Breast epithelium (tissue), 4 donors: ENCODE measurements at places on chromosomes 12 and 14.

GRCh38 chr12:93530358-93530757, 42.1 kb upstream of the SOCS2 start:
- H3K4me3 ChIP-seq = no peak overlapping the region
- no peak for DNase-seq
- H3K27ac ChIP-seq = no peak overlapping the region
- no peaks in the 10 kb centered on the region for H3K4me1 ChIP-seq

DNA sequence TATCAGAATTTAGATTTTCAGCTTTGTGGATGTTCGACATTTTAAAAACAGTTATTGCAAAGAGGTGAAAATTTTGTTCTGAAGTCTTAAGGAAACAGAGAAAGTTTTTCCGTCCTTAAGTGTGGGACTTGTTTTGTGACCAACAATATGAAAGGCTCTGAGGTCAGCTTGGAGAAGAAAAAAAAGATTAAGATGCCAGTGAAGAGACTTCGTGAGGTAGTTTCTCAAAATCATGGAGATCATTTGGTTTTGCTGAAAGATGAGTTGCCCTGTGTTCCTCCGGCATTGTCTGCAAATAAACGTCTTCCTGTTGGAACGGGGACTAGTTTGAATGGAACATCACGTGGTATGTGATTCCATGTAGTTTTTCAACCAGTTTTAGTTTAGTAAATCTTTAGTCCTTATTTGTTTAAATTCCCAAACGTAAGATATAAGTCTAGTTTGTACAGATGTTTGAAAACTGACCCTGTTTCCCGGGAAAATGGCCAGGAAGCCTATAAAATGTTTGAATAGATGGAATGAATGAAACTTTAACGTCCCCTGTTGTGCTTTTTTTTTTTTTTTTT, 682 bp downstream of the KIAA0586 start:
- DNase-seq = no peak

GRCh38 chr14:84208451-84208850, 1321.5 kb upstream of the FLRT2 start:
- H3K27ac ChIP-seq = no peak overlapping the region
- H3K36me3 ChIP-seq = no peaks in the 10 kb centered on the region
- H3K4me3 ChIP-seq = no peak overlapping the region
- DNase-seq = no peak
- no peaks in the 10 kb centered on the region for H3K4me1 ChIP-seq

- H3K27ac ChIP-seq = no peak overlapping the region
- H3K27me3 ChIP-seq = no peaks in the 10 kb centered on the region
- no peak for DNase-seq
- no peaks in the 10 kb centered on the region for H3K4me1 ChIP-seq
- no peak overlapping the region for H3K4me3 ChIP-seq
Observed at GRCh38 chr12:68356060-68356695, 24.0 kb upstream of the MDM1 start.

- DNase-seq = no peak
- H3K36me3 ChIP-seq = peaks cover 4% of the 10 kb centered on the region
- no peaks in the 10 kb centered on the region for H3K27me3 ChIP-seq
- no peak overlapping the region for H3K27ac ChIP-seq
Observed at GRCh38 chr14:55317542-55318306, 46.5 kb downstream of the FBXO34 start.

DNA sequence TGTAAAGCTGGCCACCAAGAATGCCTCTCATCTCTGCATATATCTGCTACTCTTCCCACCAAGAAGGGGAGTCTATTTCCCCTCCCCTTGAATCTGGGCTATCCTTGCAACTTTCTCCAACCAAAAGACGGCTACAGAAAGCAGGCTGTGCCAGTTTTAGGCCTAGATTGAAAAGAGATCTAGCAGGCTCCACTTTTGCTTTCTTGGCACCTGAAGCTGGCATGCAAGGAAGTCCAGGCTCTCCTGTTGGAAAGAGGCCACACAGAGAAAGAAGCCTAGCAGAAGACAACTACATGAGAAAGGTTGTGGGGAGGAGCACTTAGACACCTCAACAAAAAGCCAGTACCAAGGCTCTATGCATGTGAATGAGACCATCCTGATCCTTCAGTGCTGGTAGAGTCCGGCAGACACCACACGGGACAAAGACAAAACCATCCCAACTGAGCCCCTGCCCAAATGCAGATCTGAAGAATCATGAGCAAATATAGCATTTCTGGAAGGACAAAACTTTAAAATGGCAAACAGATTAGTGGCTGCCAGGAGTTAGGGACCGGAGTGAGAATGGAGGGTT, 68.0 kb downstream of the SPPL3 start:
- H3K27ac ChIP-seq = no peak overlapping the region
- H3K4me1 ChIP-seq = peaks cover 5% of the 10 kb centered on the region
- H3K36me3 ChIP-seq = no peaks in the 10 kb centered on the region
- DNase-seq = no peak
- H3K4me3 ChIP-seq = no peak overlapping the region

GRCh38 chr14:47392326-47392725, 283.1 kb downstream of the MDGA2 start:
- DNase-seq = no peak
- H3K4me1 ChIP-seq = no peaks in the 10 kb centered on the region
- H3K27me3 ChIP-seq = no peaks in the 10 kb centered on the region
- no peaks in the 10 kb centered on the region for H3K36me3 ChIP-seq
- H3K27ac ChIP-seq = no peak overlapping the region
- no peak overlapping the region for H3K4me3 ChIP-seq

DNA sequence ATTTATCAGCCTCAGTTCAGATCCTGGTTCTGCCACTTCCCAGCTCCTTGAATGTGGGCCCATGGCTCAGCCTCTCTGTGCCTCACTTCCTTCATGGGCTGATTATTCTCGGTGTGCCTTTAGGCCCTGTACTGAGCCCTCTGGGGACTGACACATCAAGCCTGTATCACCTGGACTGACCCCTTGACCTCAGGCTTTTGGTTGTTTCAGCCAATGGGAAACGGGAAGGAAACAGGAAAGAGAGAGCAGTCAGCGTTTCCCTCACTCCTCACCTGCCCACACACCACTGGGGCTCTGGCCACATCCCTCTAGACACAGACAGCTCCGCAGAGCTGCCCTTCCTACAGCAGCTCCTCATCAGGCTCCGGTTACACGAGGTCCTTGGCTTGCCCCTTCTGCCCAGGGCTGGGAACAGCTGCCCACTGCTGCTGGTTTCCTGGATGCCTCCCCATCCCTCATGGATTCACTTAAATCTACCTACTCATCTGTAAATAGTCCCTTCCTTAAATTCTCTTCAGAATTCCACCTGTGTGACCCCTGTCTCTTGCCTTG, 37.0 kb upstream of the ITPR2 start:
- no peaks in the 10 kb centered on the region for H3K36me3 ChIP-seq
- peak overlapping the region; percentile 31 for H3K27ac ChIP-seq
- no peaks in the 10 kb centered on the region for H3K4me1 ChIP-seq
- H3K4me3 ChIP-seq = no peak overlapping the region
- DNase-seq = no peak

- no peak overlapping the region for H3K27ac ChIP-seq
- H3K36me3 ChIP-seq = no peaks in the 10 kb centered on the region
- H3K4me1 ChIP-seq = no peaks in the 10 kb centered on the region
- no peak overlapping the region for H3K4me3 ChIP-seq
- DNase-seq = no peak
Observed at GRCh38 chr12:13189264-13189663, 7.3 kb upstream of the EMP1 start.

- no peak for DNase-seq
- H3K27ac ChIP-seq = no peak overlapping the region
- no peaks in the 10 kb centered on the region for H3K36me3 ChIP-seq
- H3K4me1 ChIP-seq = no peaks in the 10 kb centered on the region
- no peaks in the 10 kb centered on the region for H3K27me3 ChIP-seq
Observed at GRCh38 chr12:11540156-11540555, 109.3 kb upstream of the ETV6 start.

DNA sequence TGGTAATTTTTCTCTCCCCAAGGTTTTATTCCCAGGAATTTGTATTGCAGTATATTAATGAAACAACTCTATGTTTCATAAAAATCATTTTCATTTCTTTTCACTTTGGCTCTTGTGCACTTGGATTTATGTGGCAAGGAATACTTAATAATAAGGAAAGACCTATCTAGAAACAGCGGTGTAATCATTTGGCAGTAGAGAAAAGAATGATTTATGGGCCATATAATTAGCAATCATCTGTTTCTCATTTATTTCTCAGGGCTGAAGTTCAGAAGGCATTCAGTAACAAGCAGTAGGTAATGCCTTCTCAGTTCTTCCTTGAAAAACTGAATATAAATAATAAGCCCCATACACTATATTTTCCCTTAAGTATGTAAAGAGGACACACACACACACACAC, 172.6 kb downstream of the ANO4 start:
- no peaks in the 10 kb centered on the region for H3K27me3 ChIP-seq
- H3K4me3 ChIP-seq = no peak overlapping the region
- DNase-seq = no peak
- H3K4me1 ChIP-seq = no peaks in the 10 kb centered on the region
- H3K36me3 ChIP-seq = no peaks in the 10 kb centered on the region

- no peaks in the 10 kb centered on the region for H3K36me3 ChIP-seq
- H3K4me3 ChIP-seq = peak overlapping the region; percentile 39
- no peaks in the 10 kb centered on the region for H3K4me1 ChIP-seq
- peaks cover 3% of the 10 kb centered on the region for H3K27me3 ChIP-seq
- peak overlapping the region; percentile 33 for H3K27ac ChIP-seq
Observed at GRCh38 chr14:76267322-76268046, 108.5 kb upstream of the ESRRB start.

DNA sequence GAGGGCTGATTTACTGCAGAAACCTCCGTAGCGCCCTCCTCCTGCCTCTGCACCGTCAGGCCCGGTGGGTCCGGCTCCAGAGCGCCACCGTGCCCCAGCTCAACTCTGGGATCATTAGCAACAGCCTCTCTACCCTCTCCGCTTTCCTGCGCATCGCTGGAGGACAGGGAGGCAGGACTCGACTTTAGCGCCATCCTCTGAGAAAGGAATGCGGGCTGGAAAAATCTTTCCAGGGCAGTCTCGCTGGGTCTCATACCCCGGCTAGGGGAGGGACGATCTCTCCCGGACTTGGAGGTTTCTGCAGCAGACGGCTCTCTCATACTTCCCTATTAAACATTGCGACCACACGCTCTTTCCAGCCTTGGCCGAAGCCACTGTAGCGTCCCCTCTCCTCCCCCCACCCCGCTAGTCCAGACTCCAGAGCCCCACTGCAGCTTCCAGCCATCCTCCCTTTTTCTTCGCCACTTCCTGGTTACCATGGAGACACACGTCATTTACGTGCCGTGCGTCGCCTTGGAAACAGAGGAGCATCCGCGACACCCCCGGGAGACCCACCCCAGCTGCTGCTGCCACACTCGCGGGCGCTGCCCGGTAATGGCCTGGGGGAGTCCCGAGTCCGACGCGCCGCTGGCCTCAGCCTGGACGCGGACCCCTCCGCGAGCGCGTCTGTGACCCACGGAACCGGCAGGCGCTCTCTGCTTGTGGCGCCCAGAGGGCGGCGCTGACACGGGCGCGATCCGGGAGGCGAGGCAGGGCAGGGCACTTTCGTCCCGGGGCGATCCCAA, at the start of gene CCDC184:
Gene CCDC184 (plus strand): TSS at position 554 of the 785 bp plus-strand sequence. CDS start 479 bp downstream, outside the sequence.
- H3K36me3 ChIP-seq = no peaks in the 10 kb centered on the region
- DNase-seq = no peak
- peaks cover 6% of the 10 kb centered on the region for H3K4me1 ChIP-seq
- H3K27me3 ChIP-seq = peaks cover 32% of the 10 kb centered on the region

- no peaks in the 10 kb centered on the region for H3K27me3 ChIP-seq
- H3K27ac ChIP-seq = no peak overlapping the region
- no peaks in the 10 kb centered on the region for H3K4me1 ChIP-seq
- DNase-seq = no peak
Observed at GRCh38 chr12:42473561-42473960, 116.0 kb downstream of the PRICKLE1 start.

GRCh38 chr12:66206141-66206540, 17.1 kb downstream of the IRAK3 start:
- DNase-seq = no peak
- H3K4me1 ChIP-seq = no peaks in the 10 kb centered on the region
- H3K27me3 ChIP-seq = no peaks in the 10 kb centered on the region
